ENCODE measurements at places on chromosomes 2 and 18.

DNA sequence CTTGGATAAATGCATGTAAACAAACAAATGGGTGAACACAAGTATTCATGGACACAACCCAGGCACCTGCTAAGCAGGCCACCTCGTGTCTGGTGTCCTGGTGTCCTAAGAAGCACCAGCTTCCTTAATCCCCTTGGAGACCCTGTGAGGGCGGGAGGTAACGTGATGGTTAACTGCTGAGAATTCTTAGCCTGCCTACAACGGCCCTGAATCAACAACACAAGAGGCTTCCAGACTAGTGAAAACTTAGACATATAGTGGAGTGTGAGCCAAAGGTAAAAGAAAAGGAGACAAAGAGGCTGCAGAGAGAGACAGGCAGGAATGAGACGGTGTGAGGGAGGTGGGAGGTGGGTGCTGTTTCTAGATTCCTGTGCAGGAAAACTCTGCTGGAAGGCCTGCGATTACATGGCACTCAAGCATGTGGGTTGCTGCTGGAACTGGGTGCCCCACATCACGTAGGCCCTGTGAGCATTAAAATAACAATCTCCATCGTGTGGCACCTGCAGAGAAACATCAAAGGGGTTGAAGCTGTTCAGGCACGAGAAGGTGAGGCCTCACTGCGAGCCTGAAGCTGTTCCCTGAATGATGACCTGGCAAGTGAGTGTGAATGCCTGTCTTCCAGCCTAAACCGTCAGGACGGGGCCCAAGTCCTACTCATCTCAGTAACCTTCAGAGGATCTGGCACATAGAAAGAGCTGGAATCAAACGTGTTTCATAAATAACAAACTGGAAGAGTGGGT is 64.2 kb downstream of the RPL37A start:
- DNase-seq = no peak

DNA sequence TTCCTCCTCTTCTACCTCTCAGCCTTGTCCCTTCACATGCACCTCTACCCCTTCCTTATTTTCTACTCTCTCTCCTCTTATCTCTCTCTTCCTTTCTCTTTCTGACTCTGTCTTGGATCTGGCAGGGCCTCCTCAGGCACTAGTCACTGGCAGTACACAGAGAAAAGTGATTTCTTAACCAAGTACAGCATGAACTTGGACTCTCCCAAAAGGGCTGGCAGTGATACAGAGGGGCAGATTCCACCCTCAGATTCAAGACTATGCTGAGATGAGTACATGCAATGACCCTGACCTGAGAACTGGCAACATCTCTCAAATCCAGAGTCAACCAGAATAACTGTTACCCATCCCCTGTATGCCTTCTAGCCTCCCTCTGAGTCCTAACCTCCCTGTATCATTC is 4.3 kb downstream of the AOX1 start:
- no peak for DNase-seq

GRCh38 chr2:113370478-113371091 is 66.9 kb upstream of the ZNG1B start:
- no peak for DNase-seq

DNA sequence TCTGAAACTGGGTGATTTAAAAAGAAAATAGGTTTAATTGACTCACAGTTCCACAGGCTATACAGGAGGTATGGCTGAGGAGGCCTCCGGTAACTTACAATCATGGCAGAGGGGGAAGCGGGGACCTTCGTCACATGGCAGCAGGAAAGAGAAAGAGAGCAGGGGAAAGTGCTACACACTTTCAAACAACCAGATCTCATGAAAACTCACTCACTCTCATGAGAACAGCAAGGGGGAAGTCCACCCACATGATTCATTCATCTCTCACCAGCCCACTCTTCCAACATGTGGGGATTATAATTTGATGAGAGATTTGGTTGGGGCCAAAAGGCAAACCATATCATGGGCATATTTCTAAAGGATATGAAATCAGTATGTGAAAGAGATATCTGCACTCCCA is 12.0 kb upstream of the ARHGAP15 start:
- DNase-seq = no peak

- no peak for DNase-seq
These were observed 150.2 kb upstream of the LHCGR start for GRCh38 chr2:48905696-48906095.

DNA sequence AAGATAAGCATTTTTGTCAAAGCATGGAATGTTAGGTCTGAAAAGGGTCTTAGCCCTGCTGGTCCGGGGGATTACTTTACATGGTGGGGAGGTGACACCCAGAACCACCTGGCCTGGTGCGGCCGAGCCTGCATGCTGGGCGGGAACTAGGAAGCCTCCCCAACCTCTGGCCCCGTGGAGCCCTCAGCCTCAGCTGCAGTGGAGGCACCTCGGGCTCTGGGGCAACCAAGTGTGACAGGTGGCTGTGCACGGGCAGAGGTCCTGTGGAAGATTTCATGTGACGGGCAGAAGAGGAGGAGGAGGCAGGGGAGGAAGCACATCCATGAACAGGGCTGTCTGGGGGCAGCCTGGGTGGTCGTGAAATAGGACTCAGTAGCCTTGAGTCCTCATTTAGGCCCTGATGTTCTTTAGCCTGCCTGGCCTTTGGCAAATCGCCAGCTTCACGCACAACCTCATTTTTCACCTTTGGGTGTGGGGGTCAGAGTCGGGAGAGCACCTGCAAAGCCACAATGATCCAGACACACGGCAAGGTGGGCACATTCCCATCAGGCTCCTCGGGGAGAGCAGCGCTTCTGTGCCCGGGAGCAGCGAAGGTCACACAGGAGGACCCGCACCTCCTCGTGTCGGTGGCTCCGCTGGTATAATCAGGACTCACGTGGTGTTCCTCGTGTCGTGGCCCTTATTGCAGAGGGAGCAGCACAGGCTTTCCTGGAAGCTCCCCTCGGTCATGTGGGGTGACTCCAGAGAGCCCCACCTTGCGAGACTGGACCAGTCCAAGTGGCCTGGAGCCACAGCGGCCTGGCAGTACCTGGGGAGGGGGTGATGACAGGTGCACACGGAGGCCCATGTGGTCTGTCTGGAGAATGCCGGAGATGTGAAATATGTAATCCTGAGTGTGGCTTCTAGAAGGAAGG is 13.9 kb downstream of the CNDP2 start:
- no peak for DNase-seq

GRCh38 chr2:190893157-190893556 is 12.5 kb downstream of the GLS start:
- DNase-seq = no peak

GRCh38 chr2:11773111-11773510 is 26.7 kb downstream of the LPIN1 start:
- DNase-seq = no peak

DNA sequence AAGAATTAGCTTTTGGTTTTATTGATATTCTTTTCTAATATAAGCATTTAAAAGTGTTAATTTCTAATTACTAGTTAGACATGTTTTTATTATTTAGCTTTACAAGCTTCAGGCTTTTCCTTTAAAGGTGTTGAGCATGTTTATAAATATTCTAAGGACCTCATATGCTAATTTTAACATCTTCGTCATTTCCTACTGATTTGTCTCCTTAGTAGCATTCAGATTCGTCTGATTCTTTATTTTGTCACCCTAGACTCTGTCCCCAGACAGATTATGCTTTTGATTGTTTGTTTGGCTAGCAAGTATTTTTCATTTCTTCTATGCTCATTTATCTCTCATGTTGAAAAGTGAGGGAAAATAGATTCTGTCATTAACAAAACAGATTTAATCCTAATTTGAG is 51.7 kb downstream of the EIF5B start:
- no peak for DNase-seq

DNA sequence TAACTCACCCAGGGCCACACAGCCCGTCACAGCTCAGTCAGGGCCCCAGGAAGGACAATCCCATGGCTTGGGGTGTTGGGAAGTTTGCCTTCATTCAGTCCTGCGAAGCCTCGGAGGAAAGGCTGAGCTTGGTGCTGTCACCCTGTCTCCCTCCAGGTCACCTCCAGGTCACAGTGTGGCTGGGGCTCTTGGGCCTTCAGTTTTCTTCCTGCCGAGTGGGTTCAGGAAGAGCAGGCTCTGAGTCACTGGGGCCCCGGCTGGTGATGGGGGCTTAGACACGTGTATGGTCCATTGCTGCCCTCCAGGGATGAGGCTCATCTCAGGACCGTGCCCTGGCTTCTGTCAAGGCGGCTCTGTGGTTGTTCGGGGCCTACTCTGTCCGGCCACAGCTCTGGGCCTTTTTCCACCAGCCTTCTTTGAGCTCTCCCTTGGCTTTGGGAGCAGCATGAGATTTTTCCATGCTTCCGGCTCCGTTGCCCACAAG is 118.6 kb downstream of the INHBB start:
- no peak for DNase-seq

GRCh38 chr2:189698020-189698887 is 23.8 kb downstream of the ANKAR start:
- DNase-seq = no peak

DNA sequence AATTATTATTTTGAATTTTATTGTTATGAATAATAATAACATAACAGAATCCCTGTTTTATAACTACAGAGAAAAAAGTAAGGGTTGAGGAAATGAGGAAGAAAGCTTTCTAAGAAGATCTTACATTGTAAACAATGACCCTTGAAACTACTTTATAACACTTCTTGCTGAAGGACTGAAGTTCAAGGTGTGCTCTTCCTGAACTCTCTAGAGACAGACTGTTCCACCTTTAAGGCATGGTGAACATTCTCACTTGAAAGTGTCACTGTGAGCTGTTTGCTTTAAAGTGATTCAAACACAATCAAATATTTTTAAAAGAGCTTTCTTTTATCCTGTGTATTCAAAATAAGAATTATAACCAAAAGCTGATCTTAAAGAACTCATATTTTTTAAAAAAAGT is 131.5 kb downstream of the DNAH7 start:
- no peak for DNase-seq

- no peak for DNase-seq
These were observed 33.1 kb downstream of the LRRFIP1 start for GRCh38 chr2:237660381-237660900.

GRCh38 chr18:59308248-59308937 is 10.1 kb downstream of the CPLX4 start:
- DNase-seq = no peak

- DNase-seq = no peak
These were observed 142.2 kb upstream of the DTNA start for GRCh38 chr18:34567857-34568256.

DNA sequence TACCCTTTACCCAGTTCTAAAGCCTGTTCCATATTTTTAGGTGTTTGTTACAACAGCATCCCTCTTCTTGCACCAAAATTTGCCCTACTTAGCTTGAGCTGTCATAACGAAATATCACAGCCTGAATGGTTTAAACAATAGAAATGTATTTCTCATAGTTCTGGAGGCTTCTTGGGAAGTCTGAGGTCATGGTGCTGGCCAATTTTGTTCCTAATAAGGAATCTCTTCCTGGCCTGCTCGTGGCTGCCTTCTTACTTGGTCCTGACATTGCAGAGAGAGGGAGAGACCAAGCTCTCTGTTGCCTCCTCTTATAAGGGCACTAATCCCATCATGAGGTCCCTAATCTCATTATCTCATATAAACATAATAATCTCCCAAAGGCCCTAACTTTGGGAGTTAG is 267.8 kb downstream of the PID1 start:
- no peak for DNase-seq

- DNase-seq = no peak
These were observed 21.1 kb downstream of the EMX1 start for GRCh38 chr2:72938455-72938854.

- DNase-seq = no peak
These were observed 59.2 kb downstream of the INHBB start for GRCh38 chr2:120404941-120405758.

DNA sequence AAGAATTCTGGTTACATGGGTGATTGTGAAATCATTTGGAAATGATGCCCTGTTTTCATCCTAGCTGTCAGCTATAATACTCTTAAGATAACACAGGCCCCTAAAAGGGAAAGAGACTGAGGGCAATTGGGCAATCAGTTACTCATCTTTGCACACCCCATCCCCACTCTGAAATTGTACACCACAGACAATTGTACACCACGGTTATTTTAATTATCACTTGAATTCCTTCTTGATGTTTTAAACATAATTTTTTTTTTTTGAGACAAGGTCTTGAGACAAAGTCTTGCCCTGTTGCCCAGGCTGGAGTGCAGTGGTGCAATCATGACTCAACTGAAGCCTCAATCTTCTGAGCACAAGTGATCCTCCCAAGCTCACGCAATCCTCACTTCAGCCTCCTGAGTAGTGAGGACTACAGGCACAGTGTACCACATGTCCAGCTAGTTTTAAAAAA is 862.4 kb upstream of the ACVR2A start:
- DNase-seq = no peak

- no peak for DNase-seq
These were observed 166.9 kb downstream of the PRPF40A start for GRCh38 chr2:152550386-152550785.

- no peak for DNase-seq
These were observed 116.5 kb upstream of the FOSL2 start for GRCh38 chr2:28276076-28276618.

DNA sequence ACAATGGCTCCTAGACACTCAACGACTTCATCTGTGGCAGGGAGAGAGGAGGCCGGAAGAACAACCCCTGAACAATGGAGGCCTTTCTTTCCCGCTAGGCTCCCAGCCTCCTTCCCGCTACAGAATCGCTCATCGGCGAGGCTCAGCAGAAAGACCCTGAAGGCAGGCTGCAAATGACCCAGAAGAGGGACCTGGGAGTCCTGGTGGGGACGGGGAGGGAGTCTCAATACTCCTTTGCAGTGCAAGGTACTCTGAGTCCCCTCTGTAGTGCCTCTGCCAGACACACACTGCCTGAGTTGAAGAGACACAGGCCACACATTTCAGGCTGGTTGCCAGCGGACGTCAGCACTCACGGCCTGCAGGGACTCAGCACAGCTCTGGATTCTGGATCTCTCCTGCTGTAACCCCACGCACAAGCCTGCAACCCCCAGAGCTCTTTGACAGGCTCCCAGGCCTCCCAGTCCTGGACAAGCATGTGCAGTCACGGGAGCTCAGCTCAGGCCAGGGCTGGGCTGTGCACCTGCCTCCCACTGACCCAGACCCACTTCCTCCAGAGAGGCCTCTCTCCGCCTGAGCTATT is 6.1 kb downstream of the GPR17 start:
- no peak for DNase-seq

GRCh38 chr2:66851449-66851872 is 416.5 kb downstream of the MEIS1 start:
- DNase-seq = no peak

DNA sequence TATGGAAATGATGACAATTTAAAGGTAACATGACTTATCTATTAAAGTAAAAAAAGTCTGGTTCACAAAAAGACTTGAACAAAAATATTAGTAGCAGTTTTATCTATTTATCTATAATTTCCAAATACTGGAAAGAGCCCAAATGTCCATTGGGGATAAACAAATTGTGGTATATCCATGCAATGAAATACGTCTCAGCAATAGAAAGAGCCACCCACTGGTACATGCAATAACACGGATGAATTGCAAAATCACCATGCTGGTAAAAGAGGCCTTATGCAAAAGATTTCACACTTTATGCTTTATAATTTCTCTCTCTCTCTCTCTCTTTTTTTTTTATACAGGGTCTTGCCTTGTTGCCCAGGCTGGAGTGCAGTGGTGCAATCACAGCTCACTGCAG is 91.4 kb upstream of the ASAP2 start:
- no peak for DNase-seq

GRCh38 chr2:70553584-70554337 is at the start of gene TGFA:
TSS of gene TGFA (minus strand) at chr2:70553826. CDS start at chr2:70553767, 59 bp downstream.
- no peak for DNase-seq

GRCh38 chr18:36695806-36696205 is 133.0 kb downstream of the TPGS2 start:
- DNase-seq = no peak

GRCh38 chr2:46999857-47000678 is 84.5 kb upstream of the MCFD2 start:
- no peak for DNase-seq

- no peak for DNase-seq
These were observed 95.9 kb downstream of the EPB41L5 start for GRCh38 chr2:120108749-120109148.

Data from esophagus squamous epithelium (tissue), 5 donors.